ENCODE measurements at places on chromosomes 2 and 18.

DNA sequence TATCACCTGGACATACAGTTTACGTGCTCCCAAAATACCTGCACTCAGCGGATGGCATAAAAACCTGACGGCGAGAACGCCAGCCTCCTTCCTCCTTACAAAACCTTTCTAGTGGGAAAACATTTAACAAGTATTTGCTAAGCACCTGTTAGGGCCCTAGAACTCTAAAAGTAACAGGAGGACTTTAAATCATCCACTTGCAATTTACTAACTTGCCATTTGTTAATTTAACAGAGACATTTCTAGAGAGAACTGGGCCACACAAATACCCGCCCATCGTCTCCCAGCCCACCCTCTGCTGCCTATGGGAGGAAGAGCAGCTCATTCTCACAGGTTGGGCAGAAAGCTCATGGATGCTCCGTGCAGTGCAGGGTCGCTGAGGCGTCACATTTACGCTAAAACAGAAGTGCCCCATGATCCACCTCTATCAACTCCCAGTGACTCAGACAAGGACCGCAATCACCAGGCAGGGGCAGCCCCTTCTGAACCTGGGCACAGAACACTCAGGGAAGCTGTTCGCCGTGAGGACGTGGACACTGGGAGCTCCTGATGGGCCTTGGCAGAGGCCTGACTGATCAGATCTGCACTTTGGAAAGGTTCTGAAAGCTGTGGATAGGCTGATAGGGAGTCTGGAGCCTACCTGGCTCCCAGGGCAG, 106.9 kb downstream of the HDAC4 start:
- peak; percentile 57 for DNase-seq

GRCh38 chr2:214380681-214381080, 30.2 kb upstream of the VWC2L start:
- DNase-seq, result no peak

- no peak for DNase-seq
Measured at GRCh38 chr2:88537640-88538039, 85.1 kb upstream of the FOXI3 start.

GRCh38 chr2:11812466-11813248, 66.2 kb downstream of the LPIN1 start:
- no peak for DNase-seq

DNA sequence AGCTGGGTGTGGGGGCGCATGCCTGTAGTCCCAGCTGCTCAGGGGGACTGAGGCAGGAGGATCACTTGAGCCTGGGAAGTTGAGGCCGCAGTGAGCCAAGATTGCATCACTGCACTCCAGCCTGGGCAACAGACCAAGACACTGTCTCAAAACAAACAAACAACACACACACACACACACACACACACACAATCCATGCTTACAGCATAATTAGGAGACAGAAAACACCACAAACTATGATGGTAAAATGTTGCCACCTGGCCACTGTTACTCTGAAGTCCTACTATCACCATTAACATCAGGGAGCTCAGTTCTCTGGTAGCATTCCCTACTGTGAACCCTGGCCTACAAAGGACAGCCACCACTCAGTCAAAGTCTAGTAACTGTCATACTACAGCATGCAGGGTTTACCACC, 18.3 kb downstream of the DNPEP start:
- DNase-seq, result no peak

DNA sequence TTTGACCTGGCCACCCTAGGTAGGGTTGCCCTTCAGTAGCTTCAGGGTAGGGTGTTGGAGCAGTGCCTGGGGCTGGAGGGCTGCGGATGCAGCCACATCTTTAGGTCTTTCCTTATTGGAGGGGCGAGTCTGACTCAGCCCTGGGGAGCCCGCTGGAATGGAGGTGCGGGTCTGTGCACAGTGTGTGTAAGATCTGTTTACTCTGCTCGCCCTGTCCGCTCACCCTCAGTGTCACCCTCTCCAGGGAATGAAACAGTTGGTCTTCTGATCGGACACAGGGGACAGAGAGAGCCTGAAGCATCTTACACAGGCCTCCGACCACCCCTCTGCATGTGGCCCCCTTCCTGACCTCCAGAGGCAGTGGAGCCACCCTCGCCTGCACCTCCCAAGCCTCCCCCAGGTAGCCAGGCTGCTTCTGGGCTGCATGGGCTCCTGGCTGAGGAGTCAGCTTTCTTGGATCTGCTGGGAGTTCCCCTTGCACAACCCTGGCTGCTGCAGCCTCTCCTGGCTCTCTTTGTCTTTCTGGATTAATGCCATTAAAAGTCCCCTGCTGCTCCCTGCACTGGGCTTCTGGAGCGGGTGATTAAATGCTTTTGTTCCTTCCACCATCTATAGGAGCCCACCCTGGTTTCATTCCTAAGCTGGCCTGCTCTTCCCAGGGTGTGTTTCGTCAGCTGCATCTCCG, 82.6 kb downstream of the ASB1 start:
- no peak for DNase-seq

DNA sequence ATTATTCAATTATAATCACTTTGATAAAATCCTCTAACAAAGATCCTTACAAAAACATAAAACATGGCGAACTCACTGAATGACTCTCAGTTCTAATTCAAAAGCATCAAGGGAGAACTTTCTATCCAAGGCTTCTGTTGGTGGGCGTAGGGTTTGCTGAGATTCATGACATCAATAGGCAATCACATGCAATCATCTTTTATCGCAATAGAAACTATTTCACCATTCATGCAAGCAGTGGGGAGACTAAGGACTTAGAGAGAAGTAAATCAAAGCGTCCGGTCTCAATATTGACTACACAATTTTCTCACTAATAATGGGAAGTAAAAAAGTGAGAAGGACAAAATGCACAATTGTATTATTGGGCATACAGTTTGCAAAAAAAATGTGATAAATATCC, 168.7 kb downstream of the SCG2 start:
- DNase-seq, result no peak

DNA sequence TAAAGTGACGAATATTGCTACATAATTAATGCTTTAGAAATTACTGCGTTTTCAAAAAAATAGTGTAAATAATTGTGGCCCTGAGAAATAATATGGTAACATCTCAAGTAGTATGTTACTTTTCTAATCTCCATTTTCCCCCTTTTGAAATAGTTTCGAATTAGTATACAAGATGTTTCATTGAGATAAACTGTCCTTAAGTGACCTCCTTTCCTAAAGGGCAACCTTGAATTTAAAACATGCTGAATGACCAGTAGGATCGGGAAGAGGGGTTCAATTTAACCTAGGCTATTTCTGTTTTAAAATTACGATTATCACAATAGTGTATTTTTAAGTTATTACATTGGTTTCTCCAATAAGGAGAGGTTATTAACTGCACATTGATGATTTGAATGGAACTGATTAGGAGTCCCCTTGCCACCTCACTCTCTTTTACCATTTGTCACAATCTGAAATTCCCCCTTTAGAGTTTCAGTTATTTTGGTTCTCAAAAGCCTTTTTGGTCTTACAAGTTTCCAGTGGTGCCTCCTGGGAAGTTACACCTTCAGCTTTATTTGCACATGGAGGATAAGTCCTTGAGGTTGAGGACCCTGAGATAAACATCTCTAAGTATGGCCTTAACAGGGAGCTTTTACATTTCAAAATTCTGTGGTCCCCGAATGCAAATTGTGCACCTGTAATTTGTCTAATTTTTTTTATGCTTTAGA, 2.3 kb downstream of the ACTR3 start:
- DNase-seq, result no peak

DNA sequence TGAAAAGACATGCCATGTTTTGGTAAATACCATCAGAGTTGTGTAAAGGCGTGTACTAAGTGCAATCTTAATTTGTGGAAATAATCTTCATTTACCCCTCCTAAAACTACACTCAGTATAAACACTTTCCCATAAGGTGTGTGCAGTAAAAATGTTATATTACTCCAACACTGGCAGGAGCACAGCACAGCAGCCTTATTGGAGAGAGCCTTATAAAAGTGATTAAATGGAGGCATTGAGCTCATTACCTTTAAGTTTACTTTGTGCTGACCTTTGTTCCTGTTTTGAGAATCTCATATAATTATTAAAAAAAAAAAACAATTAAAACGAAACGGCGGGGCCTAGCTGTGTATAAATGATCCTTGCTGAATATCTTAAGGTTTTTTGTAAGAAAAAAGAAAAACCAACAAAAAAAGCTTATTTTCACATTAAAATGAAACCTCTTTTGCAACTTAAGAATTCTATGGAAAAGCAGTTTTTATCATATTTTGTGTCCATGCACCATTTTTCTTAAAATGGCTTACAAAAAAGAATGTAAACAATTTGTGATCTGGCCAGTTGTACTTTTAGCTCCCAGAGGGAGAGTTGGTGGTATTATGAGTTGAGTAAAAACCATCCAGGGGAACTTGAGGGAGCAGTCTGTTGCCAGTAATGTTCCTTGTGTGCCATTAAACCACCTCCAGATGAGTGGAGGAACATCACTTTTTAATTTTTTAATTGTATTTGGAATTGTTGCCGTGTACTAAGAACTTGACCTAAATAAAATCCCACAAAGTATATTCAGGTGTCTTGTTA, 103.4 kb downstream of the ABI2 start:
- no peak for DNase-seq

DNA sequence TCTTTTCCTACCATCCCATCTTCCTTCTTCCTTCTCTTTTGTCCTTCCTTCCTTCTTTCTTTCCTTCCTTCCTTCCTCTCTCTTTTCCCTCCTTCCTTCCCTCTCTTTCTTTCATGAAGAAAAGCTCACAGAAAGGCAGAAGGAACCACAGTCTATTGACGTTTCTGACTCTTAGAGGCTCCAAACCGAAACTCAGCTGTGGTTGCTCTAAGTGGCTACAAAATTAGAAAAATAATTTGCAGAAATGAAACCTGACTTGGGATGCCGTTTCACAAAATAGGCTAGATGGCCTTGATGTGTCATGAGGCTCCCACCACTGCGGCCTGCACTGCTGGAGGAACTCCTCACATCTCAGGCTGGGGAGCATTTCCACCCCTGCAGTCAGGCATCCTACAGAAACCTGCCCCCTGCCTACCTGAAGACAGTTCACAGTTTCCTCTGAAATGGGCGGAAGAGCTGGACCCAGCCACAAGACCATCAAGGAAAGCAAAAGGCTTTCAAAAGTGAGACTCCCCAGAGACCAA, 165.6 kb downstream of the SMAD7 start:
- DNase-seq, result no peak

- DNase-seq, result no peak
Measured at GRCh38 chr2:39696838-39697237, 31.1 kb downstream of the TMEM178A start.

DNA sequence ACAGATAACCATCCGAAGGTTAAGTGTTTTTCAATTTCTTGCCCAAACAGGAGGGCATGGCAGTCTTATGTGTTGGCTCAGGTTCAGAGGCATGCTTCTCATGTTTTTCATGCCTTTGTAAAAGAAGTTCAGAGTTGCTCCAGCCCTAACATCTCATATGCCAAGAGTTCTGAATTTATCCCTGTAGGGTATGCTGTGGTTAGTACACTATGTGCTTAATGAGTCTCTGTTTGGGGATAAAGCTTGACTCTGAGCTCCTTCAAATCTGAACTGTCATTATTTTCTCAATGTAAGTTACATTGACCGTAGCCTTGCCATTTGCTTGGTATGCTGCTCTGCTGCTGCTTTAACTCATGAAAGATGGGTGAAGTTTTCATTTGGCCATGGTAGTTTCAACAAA, 67.9 kb upstream of the PNPT1 start:
- no peak for DNase-seq
